ENCODE measurements at places on chromosomes 11 and 22.

DNA sequence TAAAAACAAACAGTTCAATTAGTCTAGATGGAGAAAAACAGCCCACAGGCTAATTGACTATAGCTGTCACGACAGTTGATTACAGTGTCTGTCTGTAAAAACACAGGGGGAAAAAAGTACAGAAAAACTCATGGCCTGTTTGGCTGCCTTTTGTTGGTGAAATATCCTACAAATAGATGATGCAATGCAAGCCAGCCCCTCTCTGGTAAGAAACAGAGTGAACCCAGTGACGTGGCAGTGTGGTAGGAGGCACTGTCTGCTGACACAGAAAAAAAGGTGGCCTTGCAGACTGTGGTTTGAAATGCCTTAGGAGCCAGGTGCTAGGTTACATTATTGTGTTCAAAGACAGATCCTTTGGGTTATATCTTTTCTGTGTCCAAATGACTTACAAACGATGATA is 431.4 kb upstream of the CCDC90B start:
- no peak for DNase-seq

DNA sequence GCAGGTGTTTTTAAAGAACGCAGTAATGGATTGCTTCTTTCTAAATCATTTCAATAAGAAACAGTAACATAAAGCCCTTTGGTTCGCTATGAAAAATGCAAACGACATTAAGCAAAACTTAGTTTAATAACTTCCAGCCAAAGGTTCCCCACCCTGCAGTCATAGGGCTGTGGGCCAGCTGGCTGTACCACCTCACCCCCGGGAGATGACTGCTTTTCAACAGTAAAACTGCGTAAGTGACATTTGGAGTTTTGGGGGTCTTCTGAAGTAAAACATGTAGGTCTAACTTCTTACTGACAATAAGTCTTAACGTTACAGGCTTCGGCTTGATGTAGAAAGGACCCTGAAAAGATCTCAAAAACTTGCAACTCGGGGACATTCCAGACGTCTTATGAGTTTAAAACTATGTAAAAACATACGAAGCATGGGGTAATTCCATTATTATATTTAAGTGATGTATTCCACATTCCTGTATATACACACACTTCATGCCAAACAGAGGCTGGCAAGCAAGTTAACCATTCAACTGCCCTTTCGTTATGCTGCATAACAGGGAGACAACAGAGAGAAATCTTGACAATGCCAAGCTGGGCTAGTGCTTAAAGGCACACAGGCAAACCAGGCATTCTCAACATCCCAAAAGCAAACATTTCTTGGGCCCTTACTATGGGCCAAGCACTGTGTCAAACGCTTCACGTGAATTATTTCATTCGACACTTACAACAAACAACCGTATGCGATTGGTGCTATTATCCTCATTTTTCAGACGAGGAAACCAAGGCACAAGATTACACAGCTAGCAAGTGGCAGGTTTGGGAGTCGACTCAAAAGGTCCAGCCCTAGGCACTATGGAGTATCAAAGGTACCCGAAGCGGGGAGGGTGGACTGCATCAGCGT is 1.2 kb downstream of the MRTFA start:
- no peak for DNase-seq

DNA sequence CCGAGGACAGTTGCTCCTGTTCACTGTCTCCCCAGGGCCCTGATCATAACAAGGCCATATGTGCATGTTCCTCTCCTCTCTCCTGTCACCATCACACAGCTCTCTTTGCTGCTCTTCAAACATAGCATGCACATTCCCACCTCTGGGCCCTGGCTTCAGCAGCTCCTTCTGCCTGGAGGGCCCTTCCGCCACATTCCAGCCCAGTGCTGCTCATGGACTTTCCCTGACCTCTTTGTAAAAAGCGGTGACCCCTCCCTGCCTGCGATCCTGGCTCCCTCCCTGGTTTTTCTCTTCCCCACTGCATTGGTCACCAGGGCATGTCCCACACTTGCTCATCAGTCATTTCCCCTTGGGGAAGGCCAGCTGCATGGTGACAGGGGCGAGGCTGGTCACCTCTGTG is 98.2 kb downstream of the MYO18B start:
- DNase-seq, result no peak

DNA sequence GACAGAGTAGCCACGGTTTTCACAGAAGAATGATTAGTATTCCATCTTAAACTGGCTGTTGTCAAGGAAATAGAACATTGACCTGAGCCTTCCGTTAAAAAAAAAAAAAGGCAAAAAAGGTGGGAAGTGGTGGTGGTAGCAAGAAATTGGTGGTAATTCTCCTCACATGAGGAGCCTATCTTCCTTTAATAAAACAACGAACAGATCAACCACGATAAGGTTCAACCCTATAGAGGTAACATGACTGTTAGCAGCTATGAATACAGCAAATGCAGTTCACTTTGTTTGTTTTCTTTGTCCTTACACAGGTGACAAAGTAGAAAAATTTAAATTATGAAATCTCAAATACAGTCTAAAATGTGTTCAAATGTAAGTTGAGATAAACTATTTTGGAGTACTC is 181.6 kb downstream of the TTC28 start:
- no peak for DNase-seq

GRCh38 chr11:27496461-27496860 is 10.1 kb downstream of the LIN7C start:
- DNase-seq, result no peak

DNA sequence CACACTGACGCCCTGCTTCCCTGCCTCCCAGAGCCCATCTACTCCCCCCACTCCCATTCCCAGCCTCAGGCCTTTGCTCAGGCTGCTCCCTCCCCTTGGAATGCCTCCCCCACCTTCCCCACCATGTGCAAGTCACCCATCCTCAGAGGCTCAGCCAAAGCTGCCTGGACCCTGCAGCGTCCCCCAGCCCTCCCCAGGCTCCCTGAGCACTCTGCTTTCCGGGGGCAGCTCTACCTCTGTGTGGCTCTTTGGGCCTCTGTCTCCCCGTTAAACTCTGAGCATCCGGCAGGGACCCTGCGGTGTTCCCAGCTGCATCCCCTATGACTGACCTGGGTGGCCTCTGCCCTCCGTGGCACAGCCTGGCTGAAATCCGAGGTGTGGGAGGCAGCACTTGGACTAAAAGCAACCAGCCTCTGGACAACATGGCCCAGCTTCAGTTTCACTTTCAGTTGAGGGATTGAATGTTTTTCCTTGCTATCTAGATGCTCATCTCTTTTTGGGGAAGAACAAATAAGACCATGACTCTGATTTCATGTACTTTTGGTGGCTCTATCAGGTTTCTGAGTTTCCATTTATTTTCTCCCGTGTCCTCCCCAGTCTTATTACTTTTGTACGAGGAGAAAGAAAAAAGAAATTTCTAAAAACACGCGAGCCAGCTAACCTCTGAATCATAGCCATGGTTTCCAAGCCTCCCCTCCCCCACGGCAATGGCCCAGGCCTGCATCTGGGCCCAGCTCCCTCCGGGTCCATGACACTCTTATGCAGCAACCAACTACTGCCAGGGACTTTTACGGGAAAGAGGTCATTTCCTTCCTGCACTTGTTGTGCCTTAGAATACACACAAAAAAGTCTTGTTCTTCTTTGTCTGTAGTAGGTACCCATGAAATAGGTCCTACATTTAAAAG is 3.8 kb downstream of the APOL3 start:
- peak; percentile 18 for DNase-seq

GRCh38 chr11:103901656-103902055 is 134.8 kb upstream of the DDI1 start:
- no peak for DNase-seq

DNA sequence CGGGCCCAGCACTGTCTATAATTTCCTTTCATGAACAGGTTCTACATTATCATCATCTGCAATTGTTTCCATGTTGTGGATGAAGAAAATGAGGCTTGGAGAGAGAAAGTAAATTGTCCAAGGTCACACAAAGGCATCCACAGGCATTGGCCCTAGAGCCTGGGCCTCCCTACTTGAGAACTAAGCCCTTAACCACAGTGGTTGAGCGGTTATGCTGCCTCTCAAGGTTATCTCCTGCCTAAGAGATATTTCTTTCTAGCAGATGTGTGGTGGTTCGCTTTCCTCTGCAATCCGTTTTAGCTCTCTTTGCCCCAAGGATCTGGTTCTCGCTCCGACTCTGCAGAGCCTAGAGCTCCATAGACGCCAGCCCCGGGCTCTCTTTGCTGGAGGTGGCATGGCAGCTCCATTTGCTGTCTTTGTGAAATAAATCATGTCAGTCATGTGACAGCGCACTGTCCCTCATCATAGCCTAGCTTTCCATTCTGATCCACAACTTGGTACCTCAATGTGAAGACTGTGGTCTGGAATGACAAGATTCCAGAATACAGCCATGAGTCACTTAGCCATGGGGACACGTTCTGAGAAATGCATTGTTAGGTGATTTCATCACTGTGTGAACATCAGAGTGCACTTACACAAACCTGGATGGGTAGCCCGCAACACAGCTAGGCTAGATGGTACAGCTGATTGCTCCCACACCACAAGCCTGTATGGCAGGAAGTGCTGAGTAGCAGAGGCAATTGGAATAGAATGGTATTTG is 27.2 kb downstream of the RPS6KA4 start:
- DNase-seq, result peak; percentile 55

GRCh38 chr11:109784536-109784935 is 308.7 kb upstream of the ZC3H12C start:
- DNase-seq, result no peak

GRCh38 chr11:61119055-61119454 is 16.8 kb downstream of the CD5 start:
- no peak for DNase-seq

- DNase-seq, result no peak
These were observed 279.0 kb downstream of the CTTN start for GRCh38 chr11:70677232-70677916.
